Daoy (cell line): ENCODE measurements at places on chromosomes 1 and 21.

- DNase-seq = no peak
Measured at GRCh38 chr1:56782773-56783172, 36.4 kb downstream of the FYB2 start.

- DNase-seq = no peak
Measured at GRCh38 chr1:76585980-76586674, 281.2 kb upstream of the ST6GALNAC5 start.

DNA sequence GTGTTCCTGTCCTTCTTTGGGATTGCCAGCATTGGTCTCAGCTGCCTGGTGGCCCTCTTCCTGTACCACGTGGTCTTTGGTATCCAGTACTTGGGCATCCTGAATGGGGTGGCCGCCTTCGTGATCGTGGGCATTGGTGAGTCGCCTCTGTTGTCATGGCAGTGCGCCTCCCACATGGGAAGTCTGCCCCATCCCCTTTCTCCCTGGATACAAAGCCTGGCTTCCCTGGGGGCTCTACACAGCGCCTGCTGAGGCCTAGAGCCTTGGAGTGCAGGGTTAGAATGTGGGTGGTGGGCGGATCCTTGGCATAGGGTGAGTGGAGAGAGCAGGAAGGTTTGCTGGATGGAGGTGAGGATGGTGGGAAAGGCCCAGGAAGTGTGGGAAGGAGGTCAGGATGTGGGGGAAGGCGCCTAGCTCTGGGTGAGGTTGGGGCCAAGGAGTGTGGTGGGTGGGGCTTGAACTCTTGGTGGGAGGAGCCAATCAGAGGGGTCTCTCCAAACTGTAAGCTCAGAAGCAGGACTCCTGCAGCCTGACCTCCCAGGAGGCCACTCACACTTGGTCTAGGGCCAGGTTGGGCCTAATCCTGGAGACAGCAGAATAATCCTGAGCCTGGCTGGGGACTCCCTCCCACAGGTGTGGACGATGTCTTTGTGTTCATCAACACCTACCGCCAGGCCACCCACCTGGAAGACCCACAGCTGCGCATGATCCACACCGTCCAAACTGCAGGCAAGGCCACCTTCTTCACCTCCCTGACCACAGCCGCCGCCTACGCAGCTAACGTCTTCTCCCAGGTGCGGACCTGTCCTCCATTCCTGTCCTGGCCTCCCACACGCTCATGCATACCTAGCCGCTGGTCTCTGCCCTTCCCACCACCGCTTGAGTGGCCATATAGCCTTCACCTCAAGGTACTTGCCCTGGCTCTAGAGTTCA is 36.7 kb downstream of the DISP3 start:
- no peak for DNase-seq

GRCh38 chr1:164651351-164651951 is 92.5 kb downstream of the PBX1 start:
- DNase-seq = peak; percentile 51

DNA sequence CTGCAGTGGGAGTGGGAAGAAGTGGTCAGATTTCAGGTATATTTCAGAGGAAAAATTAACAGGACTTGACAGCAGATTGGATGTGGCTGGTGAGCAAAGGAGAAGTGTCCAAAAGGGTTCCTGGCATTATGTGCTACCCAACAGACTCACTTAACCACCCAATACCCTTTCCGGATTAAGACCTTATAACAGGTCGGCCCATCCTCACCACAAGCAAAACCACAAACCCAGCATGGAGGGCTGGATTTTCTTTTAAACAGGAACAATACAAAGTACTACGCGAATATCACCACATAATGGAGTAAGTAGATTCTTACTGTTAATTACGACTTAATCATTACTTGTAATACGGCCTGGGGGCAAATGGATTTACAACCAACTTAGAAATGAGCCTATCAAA is 59.2 kb downstream of the WDR64 start:
- no peak for DNase-seq

GRCh38 chr1:150961756-150962155 is 12.9 kb downstream of the CERS2 start:
- DNase-seq = no peak

DNA sequence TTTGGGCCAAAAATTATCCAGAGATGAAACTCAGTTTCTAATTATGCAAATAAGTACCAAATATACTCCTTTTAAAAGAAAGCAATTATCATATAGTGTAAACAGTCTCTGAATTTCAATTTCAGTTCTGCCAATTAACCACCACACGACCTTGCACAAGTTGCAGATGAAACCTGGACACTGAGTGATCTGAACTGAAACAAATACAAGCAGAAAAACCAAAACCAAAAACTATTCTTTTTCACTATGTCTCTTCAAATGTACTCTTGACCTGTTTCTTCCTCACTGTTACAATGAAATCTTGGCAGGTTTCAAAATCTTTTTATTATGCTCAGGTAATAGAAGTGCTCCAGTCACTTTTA is 79.2 kb downstream of the TYW3 start:
- DNase-seq = no peak

- peak; percentile 75 for DNase-seq
Measured at GRCh38 chr1:205061665-205062069, 18.7 kb downstream of the CNTN2 start.

DNA sequence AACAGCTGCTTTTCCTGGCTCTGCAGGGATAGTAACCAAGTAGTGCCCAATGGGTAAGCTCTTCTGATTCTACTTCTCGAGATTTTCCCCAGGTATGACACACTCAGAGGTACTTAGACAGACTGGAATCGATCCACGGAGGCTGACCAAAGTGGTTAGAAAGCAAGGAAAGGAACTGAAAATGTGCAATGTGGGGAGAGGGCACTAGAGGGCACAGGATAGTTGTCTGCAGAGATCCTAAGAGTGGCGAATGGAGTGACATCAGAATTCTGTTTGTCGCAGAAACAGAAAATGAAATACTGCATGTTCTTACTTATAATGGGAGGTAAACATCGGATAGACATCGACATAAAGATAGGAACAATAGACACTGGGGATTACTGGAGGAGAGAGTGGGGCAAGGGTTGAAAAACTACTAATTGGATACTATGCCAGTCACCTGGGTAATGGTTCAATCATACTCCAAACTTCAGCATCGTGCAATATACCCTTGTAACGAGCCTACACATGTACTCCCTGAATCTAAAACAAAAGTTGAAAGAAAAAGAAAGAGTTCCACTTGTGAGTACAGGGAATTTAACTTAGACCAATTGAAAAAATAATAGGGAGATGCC is 23.3 kb downstream of the CYP2J2 start:
- peak; percentile 34 for DNase-seq

GRCh38 chr1:247079141-247079874 is 697 bp upstream of the ZNF670 start:
- DNase-seq = no peak

DNA sequence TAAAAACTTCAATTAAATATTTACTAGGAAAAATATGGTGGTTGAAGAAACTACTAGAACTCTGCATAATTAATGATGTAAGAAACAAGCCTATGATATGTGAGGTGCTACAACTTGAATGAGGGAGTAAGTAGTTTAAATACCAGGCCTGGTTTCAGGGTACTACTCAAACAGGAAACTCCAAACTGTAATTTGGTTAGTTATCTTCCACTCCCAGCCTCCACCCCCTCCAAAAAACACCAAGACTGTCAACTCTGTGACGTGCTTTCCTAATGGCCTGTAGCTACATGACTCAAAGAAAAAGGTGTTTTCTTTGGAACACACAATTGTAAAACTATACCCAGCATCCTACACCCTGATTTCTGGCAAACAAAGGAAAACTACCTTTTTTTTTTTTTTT is 55.9 kb upstream of the RCC1 start:
- peak; percentile 89 for DNase-seq

DNA sequence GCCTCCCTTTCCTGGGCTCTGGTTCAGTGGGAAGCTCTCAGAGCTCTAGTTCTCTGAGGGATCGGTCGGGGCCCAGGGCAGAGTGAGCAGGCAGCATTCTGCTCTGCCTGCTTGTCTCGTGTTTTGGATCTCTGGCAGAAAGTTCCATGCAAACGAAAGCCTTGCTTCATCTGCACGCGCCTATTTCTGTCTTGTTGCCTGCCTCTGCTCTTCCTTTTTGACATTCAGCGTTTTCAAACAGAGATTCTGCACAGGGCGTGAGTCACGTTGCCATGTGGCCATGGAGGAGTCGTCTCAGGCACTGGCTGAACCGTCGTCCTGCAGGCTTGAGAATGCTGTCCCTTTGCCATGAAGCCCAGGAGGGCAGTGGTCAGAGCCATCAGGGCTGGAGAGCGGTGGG is 20.3 kb downstream of the AJAP1 start:
- no peak for DNase-seq
